GM04504 (cell line): ENCODE measurements at places on chromosomes 13 and 19.

- no peak for DNase-seq
Observed at GRCh38 chr13:101942038-101942437, 459.8 kb downstream of the FGF14 start.

DNA sequence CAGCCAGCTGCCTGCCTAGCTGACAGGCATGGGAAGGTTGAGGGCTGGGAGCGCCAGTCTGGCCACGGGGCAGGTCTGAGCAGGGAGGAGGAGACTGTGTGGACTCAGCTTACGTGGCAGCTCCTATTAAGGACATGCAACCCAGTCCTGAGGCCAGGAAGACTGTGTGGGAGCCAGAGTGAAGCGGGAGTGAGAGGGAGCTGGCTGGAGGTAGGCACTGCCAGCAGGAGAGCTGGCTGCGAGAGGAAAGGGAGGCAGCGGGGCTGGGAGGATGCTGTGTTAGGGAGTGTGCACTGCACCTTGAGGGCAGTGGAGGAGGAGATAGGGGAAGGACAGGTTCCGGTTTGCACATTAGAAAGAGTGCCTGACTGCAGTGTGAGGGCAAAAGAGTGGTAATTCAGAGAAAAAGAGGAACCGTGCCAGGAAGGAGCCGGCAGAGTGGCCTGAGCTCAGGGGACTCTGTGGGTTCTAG lies 99.2 kb downstream of the SLC7A1 start:
- no peak for DNase-seq

DNA sequence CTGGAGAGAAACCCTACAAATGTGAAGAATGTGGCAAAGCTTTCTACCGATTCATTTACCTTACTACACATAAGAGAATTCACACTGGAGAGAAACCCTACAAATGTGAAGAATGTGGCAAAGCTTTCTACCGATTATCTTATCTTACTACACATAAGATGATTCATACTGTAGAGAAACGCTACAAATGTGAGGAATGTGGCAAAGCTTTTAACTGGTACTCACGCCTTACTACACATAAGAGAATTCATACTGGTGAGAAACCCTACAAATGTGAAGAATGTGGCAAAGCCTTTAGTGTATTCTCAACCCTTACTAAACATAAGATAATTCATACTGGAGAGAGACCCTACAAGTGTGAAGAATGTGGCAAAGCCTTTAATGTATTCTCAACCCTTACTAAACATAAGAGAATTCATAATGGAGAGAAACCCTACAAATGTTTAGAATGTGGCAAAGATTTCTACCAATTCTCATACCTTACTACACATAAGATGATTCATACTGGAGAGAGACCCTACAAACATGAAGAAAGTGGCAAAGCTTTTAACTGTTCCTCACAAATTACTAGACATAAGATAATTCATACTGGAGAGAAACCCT lies 12.9 kb upstream of the ZNF493 start:
- no peak for DNase-seq

GRCh38 chr19:42242069-42242511 lies 312 bp downstream of the GSK3A start:
- no peak for DNase-seq

DNA sequence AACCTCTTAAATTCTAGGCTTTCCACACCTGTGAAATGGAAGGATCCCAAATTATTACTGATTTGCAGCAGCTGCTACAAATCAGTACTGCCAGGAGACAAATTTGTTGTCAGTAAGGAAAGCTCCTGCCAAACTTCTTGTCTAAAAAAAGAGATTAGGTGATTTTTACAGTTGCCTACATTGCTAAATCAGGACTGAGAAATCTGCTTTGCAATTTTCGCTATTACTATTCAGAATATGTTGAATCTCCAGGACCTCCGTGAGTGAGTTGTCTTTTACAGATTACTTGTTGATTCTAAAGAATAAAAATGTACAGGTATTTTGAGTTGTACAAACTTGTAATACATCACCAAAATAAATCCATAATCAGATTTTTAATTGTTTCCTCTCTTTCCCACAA lies 1815.9 kb downstream of the PCDH9 start:
- no peak for DNase-seq

- no peak for DNase-seq
Observed at GRCh38 chr13:75326173-75327134, 155.5 kb downstream of the TBC1D4 start.

GRCh38 chr13:80712026-80712425 lies 371.1 kb upstream of the SPRY2 start:
- no peak for DNase-seq

- no peak for DNase-seq
Observed at GRCh38 chr19:11088506-11089253, 583 bp upstream of the LDLR start.

DNA sequence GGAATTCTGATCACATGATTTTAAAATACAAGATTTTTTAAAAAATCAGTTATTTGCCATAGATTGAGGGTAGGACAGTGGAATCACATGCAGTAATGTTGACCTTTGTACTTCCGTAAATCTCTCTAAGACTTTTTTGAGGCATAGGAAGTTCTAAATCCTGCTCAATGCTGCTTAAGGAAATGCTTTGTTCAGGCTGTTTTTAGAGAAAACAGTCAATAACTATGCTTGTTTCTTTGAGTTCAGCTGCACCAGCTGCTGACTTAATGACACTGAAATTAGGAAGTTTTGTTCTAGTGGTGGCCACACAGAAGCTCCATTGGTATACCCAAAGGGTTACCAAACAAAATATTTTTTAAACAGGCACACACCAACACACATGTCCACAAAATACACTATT lies 60.9 kb downstream of the KLF12 start:
- no peak for DNase-seq

GRCh38 chr13:45367358-45367757 lies 26.4 kb upstream of the TPT1 start:
- DNase-seq: peak; percentile 69

DNA sequence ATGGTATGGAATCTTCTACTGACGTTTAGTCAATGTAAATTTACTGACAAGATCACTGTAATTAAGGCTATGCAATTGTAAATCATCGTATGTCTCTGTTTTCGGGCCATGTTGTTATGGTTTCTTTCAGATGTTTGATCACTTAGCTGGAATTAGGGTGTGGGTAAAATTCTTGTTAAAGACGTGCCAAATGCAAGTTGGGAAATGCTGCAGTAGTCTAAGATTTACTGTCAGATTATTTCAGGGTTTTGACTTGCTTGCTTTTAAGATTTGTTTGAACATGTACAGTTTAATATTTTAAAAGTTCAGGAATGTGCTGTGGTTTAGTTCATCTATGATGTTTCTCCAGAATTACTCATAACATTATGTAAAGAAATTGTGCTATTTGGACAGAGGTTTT lies 10.8 kb downstream of the NDFIP2 start:
- DNase-seq: peak; percentile 74

DNA sequence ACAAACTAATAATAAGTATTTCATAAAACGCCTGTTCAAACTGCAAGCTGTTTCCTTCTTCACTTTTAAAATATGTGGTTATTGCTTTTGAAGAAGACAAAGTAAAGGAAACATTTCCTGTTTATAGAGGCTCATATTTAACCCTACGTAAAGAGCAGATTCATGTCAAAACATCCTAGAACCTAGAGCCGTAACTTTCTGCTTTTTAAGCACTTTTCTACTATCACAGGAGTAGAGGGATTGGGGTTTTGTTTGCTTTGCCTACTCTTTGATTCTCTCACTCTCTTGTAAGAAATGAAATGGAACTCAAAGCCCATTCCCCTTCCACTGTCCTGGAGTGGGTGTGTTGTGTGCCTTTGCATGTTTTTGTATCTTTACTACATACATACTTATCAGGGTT lies 54.0 kb upstream of the GPR183 start:
- DNase-seq: no peak

GRCh38 chr19:3656073-3656746 lies 29.6 kb upstream of the CACTIN start:
- DNase-seq: peak; percentile 60

DNA sequence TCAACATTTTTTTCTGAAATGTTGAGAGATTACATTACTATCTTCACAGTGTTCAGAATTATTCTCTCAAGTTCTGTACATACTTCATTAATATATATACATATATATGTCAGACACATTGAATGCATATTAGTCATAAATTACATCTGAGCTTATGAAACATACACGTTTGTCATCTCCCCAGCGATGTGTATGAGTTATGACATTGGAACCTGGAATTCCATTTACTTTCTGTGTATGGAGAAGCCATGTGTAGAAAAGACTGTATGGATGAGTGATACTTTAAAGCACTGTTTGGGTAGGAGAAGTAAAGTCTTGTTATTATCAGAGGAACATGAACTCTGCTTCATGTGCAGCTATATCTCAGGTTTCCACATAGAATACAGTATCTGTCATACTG lies 167.2 kb downstream of the FGF14 start:
- DNase-seq: no peak

GRCh38 chr13:68895696-68896095 lies 1211.9 kb upstream of the ATXN8OS start:
- no peak for DNase-seq

GRCh38 chr13:98254513-98254912 lies 77.4 kb upstream of the RNF113B start:
- peak; percentile 71 for DNase-seq

DNA sequence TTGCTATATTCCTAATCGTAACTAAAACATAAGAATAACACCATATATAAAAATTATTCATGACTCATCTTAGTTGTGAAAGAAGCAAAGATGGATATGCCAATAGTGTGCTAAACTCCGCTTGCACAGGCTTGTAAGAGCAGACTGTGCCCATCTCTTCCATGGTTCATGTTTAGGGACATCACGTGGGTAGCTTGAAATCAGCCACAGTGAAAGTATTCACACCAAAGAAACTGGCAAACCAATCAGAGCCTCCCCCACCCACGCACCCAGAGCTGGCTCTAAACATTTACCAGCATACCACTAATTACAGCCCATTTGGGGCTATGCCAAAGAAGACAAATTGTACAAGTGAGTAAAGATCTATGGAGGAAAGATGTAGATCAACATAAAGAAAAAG lies 147.5 kb downstream of the DIAPH3 start:
- DNase-seq: no peak

GRCh38 chr13:20980899-20981298 lies 78.4 kb upstream of the XPO4 start:
- no peak for DNase-seq

- DNase-seq: no peak
Observed at GRCh38 chr19:48881741-48882657, 9.8 kb downstream of the PPP1R15A start.

DNA sequence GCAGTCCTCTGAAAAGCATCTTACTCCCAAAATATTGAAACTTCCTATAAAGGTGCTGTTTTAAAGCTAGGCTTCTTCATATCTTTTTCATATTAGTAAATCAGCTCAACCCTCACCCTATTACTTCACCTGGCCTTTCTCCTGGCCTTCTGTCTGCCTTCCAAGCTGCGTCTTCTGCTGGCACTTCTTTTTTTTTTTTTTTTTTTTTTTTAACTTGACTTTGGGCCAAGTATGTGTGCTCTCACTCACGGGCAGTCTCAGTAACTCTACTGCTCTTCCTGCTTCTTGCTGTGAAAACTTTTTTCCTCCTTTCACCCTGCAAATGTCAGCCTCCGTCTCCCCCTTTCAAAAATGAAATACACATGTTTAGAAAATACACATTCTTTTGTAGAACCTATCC lies 41.2 kb upstream of the KCTD4 start:
- DNase-seq: no peak

DNA sequence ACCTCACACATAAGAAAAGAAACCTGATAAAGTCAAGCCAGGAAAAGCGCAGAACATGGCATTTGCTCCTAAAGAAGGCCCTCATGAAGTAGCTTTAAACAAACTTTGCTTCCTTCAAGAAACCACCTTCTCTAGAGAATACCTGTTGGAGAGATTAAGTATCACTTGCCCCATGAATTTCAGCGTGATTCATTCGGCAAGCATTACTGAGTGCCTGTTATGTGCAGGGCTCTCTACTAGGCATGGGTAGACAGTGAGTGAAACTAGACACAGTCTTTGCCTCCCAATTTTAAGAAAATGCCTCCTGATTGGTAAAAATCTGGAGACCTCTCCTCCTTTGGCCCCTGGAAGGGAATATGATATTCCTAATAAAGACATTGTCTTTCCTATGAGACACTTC lies 475.8 kb upstream of the NBEA start:
- no peak for DNase-seq
